ENCODE measurements at places on chromosomes 11 and 22.
A peak's percentile ranks its signal among the peaks of the same experiment; 100 is the strongest.

- H3K4me3 ChIP-seq: no peak overlapping the region
- no peak overlapping the region for H3K27ac ChIP-seq
- H3K27me3 ChIP-seq: peaks cover 25% of the 10 kb centered on the region
Observed at GRCh38 chr11:131235328-131236298, 134.8 kb upstream of the NTM start.

DNA sequence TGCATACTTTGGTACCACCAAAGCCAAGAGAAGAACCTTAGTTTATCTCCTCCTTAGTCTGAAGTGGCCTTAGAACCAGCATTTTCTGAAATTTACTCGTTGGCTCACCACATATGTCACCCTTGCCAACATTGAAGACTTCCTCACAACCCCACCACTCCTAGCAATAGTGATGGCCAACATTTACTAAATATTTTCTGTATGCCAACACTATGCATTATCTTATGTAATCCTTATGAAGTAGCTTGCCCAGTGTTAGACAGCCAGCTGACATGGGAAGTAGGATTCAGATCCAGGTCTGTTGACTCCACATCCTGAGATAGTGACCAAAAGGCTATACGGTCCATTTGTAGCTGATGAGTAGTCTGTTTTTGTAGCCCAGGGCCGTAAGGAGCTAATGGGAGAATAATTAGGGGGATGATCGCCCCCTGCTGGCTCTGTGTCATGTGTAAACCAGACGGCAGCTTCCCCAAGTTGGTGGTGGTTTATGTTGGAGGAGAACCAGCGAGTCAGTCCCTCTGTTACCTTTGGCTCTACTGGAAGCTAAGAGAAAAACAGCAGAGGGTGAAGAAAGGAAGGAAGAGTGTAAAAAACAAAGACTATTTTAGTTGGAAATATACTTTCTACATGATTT is 120.5 kb upstream of the RASSF10 start:
- H3K4me3 ChIP-seq: no peak overlapping the region
- H3K27me3 ChIP-seq: no peaks in the 10 kb centered on the region
- peaks cover 32% of the 10 kb centered on the region for H3K4me1 ChIP-seq
- peak; percentile 82 for DNase-seq
- H3K36me3 ChIP-seq: peaks cover 47% of the 10 kb centered on the region

- no peaks in the 10 kb centered on the region for H3K36me3 ChIP-seq
- peak overlapping the region; percentile 99 for H3K27ac ChIP-seq
- peaks cover 3% of the 10 kb centered on the region for H3K27me3 ChIP-seq
Observed at GRCh38 chr11:695288-695537, 191 bp upstream of the DEAF1 start.

DNA sequence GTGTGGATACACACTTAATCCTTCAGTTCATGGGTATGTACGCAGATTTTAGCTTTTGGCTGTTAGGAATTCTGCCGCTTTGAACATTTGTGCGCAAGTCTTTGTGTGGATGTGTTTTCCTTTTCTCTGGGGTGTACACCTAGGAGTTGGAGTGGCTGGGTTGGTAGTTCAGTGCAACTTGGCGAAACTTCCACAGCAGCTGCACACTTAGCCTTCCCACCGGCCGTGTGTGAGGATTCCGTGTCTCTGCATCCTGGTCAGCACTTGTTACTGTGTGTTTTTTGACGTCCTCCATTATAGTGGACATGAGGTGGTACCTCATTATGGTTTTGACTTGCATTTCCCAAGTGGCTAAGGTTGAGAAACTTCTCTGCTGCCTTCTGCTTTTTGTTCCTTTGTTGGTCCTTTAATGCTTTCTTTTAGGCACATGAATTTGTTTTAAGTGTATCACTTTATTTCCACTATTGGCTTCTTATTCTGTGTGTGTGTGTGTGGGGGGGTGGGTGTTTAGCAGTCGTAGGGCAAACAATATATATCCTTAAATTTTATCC is 72.1 kb upstream of the SLC25A18 start:
- peak overlapping the region; percentile 90 for H3K27ac ChIP-seq
- peaks cover 59% of the 10 kb centered on the region for H3K36me3 ChIP-seq
- no peak overlapping the region for H3K4me3 ChIP-seq
- peaks cover 21% of the 10 kb centered on the region for H3K4me1 ChIP-seq

Data from nephron progenitor cell (in vitro differentiated cells).